ENCODE measurements at places on chromosomes 2 and 18.

DNA sequence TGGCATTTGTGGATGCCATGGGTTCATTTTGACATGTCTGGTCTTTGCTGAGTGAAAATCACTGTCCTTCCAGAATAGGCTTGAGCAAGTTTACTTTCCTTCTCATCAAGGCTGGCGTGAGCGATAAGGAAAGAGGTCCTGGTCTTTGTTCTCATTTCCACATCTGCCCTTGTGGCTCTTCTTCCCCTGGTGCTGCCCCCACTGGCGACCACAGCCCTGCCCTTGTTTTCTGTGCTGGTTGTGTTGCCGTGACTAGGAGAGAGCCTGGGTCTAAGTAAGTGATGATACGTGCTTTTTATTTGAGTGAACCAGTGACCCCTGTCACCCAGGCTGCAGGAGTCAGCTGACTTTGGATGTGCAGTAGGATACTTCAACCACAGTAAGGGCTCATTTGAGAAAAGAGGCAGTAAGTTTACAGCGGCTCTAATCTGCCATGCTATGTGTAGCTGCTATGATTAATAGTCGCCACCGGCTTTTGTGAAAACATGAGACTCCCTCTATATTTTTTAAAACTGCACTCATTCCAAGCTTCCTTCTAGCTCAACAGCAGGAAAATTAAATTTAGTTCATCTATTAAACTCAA lies 441.7 kb downstream of the RNF144A start:
- no peak for DNase-seq

- DNase-seq: no peak
These were observed 87.8 kb upstream of the EML6 start for GRCh38 chr2:54635554-54636152.

GRCh38 chr2:190723397-190724090 lies 74.7 kb downstream of the NAB1 start:
- no peak for DNase-seq

- DNase-seq: no peak
These were observed 214.4 kb downstream of the MYT1L start for GRCh38 chr2:2116657-2117056.

DNA sequence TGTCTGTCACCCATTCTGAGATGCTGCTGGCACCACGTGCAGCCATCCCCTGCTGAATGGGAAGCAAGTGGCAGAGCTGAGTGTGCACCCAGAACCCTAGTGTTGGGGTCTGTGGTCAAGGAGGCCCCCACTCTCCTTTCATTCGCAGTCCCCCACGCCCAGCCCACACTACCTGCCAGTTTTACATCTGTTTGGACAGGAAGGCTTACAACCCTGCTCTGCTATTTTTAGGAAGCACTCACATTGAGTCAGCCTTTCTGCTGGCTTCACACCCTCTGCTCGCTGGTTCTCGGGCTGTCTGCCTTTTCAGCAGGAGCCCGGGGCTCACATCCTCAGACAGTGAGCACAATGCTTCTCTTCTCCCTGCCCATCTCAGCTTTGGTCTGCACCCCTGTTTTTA lies 10.7 kb upstream of the ADCY3 start:
- no peak for DNase-seq
